Ascending aorta (tissue), 2 donors: ENCODE measurements at places on chromosomes 2 and 18. TPM values are rescaled to one million over a fixed set of nuclear protein-coding genes. Genes with fewer than 3 reads are reported as not detected.

DNA sequence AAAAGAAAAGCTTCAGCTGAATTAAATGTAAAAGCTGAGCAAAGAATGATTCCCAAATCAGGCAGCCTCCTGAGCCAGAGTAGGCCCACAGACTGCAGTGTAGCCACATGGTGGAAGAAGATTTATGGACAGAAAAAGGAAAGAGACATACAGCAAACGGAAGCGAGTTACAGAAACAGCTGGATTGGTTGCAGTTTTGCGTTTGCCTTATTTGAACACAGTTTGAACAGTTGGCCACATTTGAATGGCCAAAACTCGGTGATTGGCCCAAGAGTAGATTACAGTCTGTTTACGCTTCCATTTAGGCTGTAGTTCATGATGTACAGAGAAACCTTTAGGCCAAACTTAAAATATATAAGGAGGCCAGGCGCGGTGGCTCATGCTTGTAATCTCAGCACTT, 35.1 kb downstream of the SH2D6 start:
- no peaks in the 10 kb centered on the region for H3K36me3 ChIP-seq
- no peak overlapping the region for H3K4me3 ChIP-seq
- no peak for DNase-seq
- no peaks in the 10 kb centered on the region for H3K27me3 ChIP-seq
- H3K4me1 ChIP-seq: no peaks in the 10 kb centered on the region
- H3K27ac ChIP-seq: no peak overlapping the region

DNA sequence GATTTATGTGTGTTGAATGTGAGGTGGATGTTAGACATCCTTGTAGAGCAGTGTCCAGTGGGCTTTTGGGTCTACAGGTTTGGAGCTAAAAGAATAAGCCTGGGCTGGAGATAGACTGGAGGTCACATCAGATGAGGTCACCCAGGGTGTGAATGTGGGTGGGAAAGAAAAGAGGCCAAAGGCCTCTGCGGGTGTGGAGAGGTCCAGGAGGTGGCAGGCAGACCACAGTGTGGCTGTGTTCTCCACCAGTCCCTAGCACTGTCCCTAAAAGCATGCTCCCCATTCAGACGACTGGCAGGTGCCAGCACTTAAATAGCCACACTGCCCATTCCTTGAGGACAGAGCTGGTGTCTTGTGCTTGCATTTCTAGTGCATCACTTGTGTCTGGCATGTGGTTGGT, 4.1 kb downstream of the ATG4B start:
- no peaks in the 10 kb centered on the region for H3K36me3 ChIP-seq
- H3K4me1 ChIP-seq: peaks cover 23% of the 10 kb centered on the region
- no peak for DNase-seq

DNA sequence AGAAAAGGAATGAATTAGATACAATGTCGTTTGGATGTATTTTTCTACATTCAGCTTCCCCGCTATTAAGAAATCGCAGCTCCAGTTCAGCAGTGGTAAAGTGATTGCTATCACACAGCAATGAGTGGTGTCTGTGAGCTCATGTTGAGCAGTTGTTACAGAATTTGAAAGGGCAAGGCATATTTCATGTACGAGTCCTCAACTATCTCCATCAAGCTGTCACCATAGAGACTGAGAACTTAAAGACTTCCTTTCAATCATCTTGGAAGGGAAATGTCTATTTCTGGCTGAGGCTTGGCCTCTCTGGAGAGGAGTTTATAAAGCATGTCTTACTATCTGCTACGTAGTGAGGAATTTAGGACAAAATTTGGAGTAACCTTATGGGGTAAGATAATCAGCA, 24.4 kb upstream of the FAM117B start:
- H3K27me3 ChIP-seq: no peaks in the 10 kb centered on the region
- no peaks in the 10 kb centered on the region for H3K36me3 ChIP-seq
- H3K4me3 ChIP-seq: no peak overlapping the region
- DNase-seq: no peak

Gene ACMSD
- total RNA-seq: not detected

Gene IL1RL1
- 3.4 TPM for total RNA-seq

Gene RNF152
- total RNA-seq: 9.6 TPM
